ENCODE measurements at places on chromosomes 3 and 15.

GRCh38 chr3:6743067-6743720, 117.7 kb upstream of the GRM7 start:
- DNase-seq = no peak

DNA sequence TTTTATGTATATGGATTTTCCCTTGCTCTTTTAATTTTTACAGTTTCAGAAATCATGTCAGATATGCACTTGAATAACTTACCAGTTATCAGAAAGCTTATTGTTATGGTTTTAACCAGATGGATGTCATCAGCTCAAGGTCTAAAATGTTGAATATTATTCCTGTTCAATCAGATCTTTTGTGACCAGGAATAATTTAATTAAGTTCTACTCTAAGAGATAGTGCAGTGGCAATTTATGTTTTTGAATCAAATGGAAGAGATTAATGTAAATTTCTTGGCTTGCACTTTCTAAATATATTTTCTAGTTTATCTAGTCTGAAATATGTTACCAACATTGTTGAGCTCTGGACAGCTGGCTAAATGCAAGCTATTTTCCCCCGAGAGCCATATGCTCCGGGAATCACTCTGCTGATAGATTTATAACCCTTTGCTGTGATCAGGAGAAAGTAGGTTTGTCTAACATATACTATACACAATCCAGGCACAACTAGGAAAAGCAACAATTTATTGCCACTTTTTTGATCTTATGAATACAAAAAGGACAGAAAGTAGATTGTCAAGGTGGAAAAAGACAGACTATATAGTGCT, 76.8 kb upstream of the CD96 start:
- DNase-seq = no peak

GRCh38 chr3:68996356-68996995, 17.0 kb downstream of the EOGT start:
- no peak for DNase-seq

DNA sequence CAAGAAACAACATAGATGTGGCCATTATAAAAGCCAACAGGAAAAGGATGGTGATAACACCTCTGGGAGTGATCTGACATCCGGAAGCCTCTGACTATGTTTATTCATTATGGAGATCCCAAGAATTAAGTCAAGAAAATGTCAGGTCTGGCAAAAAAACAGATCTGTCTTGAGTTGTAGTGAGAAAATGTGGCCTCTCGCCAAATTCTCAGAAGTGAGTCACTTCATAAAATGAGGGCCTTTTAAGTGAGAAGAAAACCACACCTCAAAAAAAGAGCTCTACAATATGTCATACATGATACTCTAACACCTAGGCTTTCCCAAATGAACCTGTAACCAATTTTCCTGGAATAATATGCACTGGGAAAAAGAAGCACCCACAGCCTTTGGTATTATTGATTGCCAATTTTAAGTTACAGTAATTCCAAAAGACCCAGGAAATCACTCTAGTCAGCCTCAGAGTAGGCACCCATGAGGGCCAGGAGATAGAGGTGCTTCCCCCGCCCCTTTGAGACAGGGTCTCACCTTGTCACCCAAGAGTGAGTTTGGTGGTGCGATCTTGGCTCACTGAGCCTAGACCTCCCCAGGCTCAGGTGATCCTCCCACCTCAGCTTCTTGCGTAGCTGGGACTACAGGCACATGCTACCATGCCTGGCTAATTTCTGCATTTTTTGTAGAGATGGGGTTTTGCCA, 38.0 kb downstream of the CCR3 start:
- no peak for DNase-seq

DNA sequence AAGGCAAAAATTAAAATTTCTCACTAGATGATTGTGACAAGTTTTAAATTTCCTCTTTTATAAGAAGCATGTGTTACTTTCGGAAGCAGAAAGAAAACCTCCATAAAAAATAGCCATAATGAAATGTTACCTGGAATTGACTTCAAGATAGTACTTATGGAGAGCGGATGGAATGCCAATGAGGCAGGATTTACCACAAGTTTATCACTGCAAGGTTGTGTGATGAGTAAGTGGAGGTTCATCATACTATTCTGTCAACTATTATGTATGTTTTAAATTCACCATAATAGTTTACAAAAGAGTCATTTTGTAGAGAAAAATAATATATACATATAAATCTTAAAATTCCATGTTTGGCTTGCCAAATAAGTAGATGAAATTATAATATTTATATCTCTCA, 230.3 kb downstream of the SCAPER start:
- no peak for DNase-seq

GRCh38 chr3:193803288-193803687, 210.3 kb downstream of the OPA1 start:
- no peak for DNase-seq

DNA sequence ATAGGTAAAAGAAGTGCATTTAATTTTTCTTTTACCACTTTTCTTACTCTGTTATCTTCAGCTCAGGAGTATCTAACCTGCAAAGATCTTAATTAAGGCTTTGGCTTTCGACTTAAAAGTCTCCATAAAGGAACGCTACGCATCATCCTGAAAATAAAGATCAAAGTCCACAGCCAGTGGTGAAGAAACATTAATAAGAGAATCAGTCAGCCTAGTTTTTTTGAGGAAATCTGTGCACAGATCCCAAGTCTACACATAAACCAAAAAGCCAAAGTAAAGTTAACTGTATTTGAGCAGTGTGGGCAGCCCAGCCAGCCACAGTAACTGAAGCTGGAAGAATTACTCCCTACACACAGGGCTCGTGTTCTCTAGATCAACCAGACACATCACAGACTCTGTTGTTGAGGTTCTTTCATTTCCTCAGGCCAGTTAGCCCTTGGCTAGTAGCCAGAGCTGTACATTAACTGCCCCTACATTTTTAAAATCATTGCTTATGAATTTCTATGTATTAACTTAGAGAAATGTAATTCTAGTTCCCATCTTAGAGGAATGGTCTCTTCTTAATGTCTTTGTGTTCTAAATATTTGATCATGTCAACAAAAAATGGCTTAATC, 6.9 kb downstream of the LRRC2 start:
- no peak for DNase-seq

GRCh38 chr3:19931180-19931692, 2.8 kb downstream of the EFHB start:
- peak; percentile 41 for DNase-seq

DNA sequence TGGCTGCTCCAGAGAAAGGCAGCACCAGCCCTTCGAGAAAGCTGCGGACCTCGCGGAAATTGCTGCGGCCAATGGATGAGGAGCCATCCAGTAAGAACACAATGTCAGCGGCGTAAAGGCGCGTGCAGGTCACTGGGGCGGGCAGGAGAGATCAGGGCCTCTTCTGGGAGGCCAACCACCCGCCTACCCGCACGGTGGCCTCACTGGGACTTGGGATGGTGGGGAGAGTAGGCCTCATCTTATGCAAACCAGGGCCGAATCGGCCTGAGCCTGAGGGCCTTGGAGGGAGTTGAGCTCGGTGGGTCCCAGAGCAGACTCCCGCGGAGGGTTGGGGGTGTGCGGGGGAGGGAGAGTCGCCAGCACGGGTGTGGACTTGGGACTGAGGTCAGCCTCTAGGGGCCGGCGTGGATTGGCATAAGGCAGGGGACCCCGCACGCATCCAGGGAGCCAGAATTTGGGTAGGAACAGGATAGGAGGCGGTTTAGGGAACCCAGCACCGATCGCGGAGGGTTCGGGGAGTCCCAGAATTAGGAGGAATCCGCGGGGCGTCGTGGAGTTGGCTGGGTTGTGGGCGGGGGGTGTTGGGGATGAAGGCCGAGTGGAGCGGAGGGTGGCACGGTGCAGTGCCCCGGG, 596 bp downstream of the COL7A1 start:
- DNase-seq = no peak

DNA sequence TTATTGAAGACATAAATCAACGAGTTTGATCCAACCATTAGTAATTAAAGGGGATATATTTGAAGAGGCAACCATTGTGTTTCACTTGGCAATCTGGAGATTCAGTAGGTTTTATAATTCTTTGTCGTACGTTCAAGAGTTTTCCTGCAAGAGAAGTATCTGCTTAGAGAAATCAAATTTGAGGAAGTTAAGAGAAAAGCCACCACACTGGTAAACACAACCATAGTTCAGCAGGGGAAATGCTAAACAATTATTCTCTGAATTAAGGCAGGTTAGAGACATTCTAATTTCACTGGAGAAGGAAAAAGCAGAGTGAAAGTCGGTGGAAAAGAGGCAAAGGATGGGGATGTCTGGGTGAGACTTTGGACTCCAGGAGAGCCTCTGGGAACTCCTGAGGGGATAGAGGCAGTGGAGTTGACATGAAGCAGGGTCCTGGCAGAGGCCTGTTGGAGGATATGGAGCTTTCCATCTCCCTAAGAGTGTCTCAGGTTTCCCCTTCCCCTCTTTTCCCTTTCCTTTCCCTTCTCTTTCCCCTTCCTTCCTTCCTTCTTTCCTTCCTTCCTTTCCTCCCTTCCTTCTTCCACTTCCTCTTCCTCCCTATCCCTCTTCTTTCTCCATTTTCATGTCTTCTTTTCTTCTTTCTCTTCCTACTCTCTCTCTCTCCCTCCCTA, 26.5 kb downstream of the SPINK8 start:
- peak; percentile 11 for DNase-seq

GRCh38 chr3:197468167-197468566, 87.6 kb downstream of the BDH1 start:
- no peak for DNase-seq

Measured in KG1 (cell line).